ENCODE measurements at places on chromosomes 1 and 21.

GRCh38 chr1:92638498-92638897, 146.4 kb downstream of the EVI5 start:
- no peak for DNase-seq

GRCh38 chr1:64488862-64489261, 18.9 kb downstream of the CACHD1 start:
- DNase-seq: no peak

- DNase-seq: no peak
These were observed 115.0 kb upstream of the TMPRSS2 start for GRCh38 chr21:41622831-41623548.

DNA sequence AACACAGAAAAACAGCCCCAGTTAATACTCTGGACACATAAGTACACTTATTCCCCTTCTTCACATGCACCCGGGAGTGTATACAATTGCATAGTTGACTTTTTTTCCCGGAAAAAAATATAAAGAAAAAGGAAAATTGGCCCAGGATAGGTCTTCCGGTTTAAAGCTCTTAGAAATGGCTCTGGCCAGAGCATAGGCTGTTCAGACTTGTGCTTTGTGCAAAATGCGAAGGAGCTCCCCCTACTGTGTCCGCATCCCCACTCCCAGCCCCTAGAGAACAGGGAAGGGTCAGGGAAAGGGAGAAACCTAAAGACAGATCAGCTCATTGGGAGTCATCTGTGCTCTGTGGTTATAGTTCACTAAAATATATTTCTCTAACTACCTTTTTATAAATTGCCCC, 5.5 kb upstream of the MTMR11 start:
- no peak for DNase-seq

GRCh38 chr1:200896531-200897196, 2.0 kb downstream of the INAVA start:
- no peak for DNase-seq

- DNase-seq: no peak
These were observed 13.0 kb downstream of the RGS1 start for GRCh38 chr1:192588546-192588945.

DNA sequence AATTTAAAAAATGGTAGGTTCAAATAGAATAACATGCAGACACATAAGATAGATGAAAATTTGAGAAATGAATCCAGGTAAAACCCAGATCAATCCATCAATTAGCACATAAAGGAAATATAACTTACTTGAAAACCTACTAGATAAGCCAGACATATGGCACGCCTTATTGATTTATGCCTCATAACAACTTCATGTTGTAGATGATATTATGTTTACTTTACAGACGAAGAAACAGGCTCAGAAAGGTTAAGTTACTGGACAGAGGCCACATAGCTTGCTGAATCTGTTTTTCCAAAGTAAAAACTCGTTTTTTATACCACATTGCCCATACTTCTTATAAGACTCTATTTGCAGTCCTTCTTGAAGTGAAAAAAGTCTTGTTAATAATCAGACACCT, 22.1 kb upstream of the NCF2 start:
- DNase-seq: no peak

- DNase-seq: no peak
These were observed 13.1 kb downstream of the BRINP2 start for GRCh38 chr1:177183836-177184235.

- DNase-seq: no peak
These were observed 43.7 kb downstream of the ST7L start for GRCh38 chr1:112575154-112575804.

DNA sequence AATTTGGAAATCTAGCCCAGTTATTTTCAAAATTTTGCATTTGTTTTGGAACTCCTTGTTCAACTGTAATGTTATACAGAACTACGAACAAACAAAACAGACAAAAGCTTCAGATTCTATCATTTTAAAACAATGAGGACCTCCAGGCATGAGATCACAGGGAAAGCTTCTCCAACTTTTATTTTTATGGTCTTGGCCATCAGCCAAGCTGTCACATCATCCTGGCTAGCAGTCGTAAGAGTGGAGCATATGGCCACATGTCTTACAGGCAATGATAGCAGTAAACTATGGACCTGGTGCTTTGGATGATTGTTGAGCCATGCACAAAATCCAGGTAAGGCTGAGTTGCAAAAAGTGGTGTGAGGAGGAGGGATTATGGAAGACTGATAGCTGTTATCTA, 299.6 kb downstream of the LMX1A start:
- DNase-seq: no peak

DNA sequence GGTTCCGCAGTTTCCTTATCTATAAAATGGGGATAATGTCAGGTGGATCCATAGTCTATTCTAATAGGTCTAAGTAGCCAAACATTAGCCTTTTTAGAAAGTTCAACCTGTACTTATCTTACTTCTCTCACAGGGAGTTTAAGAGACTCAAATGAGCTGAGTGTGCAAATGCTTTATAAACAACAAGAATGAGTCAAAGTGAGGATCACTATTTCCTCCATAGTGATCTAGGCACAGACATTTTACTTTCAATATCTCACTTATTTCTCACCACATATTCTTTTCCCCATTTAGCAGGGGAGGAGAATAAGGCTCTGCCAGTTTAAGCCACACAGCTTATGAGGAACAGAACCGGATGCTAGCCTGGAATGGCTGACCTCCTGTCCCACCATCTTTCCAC, 92.1 kb upstream of the LMO4 start:
- DNase-seq: no peak

DNA sequence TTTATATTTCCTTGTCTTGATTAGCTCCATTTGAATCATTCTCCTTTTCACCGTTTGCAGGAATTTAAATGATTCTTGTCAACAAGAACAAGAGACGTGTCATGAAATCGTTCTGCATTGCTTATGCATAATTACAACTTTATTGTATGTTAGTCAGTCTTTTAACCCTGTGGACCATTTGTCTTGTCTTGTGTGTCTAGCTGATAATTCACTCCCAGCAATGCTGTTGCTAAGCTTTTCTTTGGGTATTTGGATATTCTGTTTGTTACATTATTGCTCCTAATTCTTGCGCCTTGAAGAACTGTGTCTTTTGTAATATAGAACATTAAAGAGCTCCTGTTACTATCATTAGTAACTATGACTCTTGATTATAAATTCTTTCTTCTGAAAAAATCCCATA, 311.9 kb downstream of the RYR2 start:
- no peak for DNase-seq

DNA sequence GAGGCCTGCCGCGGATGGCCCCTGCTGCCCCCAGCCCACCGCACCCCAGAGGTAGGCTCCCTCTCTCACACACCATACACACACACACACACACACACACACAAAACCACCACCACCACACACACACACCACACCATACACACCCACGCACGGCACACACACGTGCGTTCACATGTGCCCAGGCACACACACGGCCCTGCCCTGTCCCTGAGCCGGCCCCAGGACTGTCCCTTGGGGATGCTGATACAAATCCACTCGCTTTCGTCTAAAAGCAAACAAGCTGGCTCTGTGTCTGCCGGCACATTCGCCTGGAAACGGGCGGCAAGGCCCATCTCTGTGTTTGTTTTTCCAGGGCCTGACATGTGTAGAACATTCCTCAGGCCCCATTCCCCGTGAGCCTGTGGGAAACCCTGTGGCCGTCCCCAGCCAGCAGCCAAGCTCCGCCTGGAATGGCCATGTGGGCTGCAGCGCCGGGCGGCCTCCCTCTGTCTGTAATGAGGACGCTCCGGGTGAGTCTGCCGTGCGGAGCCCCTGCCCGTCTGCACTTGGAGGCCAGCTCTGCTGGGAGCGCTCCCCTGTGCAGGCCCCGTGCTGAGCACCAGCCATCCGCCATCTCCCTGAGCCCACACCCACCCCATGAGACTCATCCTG, 67.4 kb downstream of the DMRTB1 start:
- DNase-seq: no peak

DNA sequence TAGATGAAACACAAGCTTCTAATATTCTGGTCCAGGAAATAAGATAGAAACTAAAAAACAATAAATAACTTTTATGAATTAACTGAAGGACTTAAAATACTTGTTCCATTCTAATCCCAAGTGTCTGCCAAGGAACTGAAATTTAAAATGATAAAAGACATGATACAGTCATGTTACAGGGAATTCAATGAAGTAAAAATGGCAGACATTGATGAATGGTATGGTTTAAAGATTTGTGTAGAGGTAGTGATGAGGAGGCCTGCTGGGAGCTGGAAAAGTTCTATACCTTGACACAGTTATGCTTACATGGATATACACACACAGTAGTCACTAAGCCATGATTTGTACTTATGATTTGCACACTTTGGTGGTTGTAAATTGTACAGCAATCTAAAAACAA, 2.1 kb upstream of the UBR4 start:
- DNase-seq: no peak

- no peak for DNase-seq
These were observed 20.0 kb upstream of the JUN start for GRCh38 chr1:58803858-58804257.

GRCh38 chr1:203667616-203668015, 41.0 kb downstream of the ATP2B4 start:
- DNase-seq: no peak

DNA sequence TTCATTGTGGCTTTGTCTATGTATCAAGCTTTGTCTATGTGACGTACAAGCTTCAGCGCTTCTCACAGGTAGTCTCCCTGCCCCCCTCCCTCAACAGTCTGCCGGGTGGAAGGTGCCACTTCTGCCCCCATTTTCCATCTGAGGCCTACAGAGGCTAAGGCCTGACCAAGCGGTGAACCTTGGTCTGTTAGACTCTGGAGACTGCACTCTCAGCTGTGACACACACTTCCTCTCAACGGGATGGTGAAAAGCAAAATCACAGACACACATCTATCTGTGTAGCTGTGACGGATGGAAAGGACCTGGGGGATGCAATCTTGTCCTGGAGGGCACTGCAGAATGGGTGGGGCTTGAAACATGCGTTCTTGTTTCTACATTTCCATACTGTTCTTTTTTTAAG, 152.9 kb upstream of the EDN2 start:
- DNase-seq: no peak

- DNase-seq: peak; percentile 21
These were observed 4.5 kb upstream of the HES4 start for GRCh38 chr1:1004420-1004779.

DNA sequence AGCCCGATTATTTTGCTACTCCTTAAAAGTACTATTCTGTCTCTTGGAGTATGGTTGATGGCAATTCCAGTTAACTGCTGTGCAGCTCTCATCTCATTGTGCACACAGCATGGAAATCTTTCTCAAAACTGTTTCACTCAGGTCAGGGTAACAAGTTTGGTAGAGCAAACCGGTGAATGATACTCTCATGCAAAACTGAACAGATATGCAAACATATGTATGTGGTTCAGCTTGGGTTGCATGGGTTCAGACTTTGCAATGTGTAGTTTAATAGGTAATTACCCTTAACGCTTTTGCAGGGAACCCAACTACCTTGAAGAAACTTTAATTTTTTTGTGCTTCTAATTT, 2.2 kb downstream of the GADD45A start:
- DNase-seq: peak; percentile 25

- no peak for DNase-seq
These were observed 8.3 kb downstream of the DISP3 start for GRCh38 chr1:11487196-11487751.

DNA sequence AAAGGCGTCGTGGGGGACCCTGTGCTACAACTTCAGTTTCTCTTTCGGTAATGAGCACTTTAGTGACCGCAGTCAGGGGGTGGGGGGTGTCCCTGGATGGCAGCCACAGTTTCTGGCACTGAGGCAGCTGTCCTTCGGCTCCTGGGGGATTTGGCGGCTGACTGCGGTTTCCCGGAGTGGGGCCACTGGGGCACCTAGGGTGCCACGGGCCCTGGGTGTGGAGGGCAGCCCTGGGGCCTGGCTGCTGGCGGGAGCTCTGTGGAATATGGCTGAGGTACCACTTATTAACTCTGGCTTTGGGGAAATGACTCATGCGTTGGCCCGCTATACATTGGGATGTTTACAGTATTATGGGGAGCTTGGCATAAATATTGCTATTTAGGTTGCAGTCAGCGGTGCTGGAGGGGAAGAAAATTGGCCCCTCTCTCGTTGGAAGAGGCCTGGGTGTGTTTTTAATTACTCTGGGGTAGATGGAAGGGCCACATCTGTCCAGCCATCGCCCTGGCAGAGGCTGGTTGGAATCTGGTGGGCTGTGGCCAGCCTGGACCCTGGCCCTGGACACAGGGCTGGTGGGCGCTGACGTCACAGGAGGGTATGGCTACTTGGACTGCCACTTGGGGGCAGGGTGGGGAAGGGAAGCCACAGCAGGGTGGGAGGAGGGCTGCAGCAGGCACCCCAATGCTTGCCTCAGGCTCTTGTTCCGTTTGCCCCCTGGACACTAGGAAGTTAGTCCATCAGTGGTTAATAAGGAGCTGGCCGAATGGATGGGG, 2.0 kb downstream of the EPHB2 start:
- peak; percentile 90 for DNase-seq

DNA sequence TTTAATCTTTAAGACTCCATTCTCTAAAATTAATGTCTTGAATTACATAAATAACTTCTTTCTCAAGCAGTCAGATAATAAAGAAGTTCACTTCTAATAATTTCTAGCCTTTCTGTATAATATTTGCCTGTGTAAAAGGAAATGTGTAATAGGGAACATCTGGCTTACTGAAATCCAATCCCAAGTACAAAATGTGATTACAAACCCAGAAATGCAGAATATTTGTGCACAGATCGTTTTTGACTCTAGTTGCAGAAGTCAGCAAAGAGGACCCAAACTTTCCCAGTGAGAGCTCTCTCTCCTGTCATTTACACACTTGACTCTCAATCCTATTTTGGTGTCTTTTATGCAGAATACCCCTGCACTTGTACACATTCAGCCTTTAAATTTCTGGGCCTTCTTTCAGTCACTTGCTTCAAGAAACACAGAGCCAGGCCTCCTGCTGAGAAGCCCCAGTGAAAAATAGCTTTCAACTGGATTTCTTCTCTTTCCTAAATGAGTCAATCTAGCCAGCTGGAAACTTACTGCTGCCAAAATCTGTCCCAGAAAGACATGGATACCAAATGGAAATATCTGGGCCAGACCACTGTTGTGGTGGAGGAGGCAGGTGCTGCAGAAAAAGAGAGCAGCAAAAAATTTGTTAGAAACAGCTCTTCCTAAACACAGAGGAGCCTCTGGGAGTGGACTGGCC, 68.5 kb upstream of the ADAM30 start:
- DNase-seq: no peak

DNA sequence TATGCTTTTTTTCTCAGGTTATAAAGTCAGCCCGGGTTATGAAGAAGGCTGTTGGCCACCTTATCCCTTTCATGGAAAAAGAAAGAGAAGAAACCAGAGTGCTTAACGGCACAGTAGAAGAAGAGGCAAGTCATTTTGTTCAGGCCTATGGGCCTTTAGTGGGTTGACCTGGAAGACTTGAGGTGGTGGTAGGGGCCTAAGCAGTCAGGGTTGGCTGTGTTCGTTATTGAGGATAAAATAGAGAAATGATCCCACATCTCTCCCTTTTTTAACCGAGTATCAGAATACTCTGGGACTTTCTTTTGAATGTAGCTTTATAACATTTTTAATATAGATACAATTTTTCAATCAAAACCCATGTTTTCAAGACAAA, 67.1 kb downstream of the MTR start:
- no peak for DNase-seq

- DNase-seq: no peak
These were observed 32.2 kb upstream of the KHDRBS1 start for GRCh38 chr1:31981456-31981839.

GRCh38 chr1:54570161-54570560, 22.1 kb downstream of the ACOT11 start:
- DNase-seq: no peak
